ENCODE measurements at places on chromosomes 6 and 20.

- DNase-seq, result peak; percentile 91
Observed at GRCh38 chr20:43749734-43750294, 23.0 kb upstream of the GTSF1L start.

GRCh38 chr20:21509597-21510371, 4.1 kb downstream of the NKX2-2 start:
- no peak for DNase-seq

DNA sequence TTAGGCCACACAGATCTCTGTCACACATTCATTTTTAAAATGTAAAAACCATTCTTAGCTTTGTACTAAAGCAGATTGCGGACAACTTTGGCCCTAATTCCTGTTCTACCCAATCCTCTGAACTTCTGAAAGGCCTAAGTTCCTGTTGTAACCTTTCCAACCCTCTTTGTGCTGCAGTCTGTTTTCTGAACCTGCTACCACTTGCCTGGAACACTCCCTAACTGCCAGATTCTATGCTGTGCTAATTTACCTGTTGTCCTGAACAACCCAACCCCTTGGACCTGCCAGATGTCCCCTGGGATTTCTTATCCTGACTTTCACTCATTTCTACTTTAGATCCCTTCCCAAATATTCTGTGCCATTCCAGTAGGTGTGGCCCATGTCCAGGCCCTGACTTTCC, 398.7 kb downstream of the ZFAND3 start:
- no peak for DNase-seq

GRCh38 chr6:13360671-13361540, 32.6 kb upstream of the TBC1D7 start:
- DNase-seq, result no peak

DNA sequence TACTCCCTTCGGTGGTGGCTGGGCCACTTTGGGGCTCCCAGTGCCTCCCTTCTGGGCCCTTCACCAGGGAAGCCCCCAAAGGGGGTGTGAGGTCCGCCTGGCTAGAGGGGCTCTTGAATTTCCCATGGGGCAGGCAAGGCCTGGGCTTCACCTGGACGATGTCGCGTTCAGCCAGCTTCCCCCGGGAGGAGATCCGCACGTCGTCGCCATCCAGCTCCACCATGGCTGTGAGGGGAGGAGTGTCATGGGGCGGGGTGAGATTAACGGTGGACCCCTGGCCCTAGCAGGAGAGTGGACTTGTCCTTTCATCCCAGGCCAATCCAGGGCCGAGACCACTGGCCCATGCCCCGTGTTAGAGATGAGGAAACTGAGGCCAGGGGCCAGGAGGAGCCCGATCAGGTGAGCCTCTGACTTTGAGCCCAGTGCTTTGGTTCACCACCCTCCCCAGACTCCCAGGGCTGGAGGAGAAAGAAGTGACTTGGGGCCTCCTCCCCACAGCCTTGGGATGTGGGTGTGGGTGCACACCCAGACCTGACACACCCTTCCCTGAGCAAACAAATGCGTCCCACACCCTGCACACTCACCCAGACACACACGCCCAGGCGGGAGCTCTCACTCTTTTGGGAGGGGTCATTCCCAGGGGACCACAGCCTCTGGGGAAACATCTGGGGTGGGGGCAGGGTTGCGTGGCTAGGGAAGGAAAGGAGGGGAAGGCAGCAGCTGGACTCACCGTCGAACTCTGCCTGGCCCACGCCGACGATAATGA, 46.1 kb downstream of the RAB44 start:
- no peak for DNase-seq

DNA sequence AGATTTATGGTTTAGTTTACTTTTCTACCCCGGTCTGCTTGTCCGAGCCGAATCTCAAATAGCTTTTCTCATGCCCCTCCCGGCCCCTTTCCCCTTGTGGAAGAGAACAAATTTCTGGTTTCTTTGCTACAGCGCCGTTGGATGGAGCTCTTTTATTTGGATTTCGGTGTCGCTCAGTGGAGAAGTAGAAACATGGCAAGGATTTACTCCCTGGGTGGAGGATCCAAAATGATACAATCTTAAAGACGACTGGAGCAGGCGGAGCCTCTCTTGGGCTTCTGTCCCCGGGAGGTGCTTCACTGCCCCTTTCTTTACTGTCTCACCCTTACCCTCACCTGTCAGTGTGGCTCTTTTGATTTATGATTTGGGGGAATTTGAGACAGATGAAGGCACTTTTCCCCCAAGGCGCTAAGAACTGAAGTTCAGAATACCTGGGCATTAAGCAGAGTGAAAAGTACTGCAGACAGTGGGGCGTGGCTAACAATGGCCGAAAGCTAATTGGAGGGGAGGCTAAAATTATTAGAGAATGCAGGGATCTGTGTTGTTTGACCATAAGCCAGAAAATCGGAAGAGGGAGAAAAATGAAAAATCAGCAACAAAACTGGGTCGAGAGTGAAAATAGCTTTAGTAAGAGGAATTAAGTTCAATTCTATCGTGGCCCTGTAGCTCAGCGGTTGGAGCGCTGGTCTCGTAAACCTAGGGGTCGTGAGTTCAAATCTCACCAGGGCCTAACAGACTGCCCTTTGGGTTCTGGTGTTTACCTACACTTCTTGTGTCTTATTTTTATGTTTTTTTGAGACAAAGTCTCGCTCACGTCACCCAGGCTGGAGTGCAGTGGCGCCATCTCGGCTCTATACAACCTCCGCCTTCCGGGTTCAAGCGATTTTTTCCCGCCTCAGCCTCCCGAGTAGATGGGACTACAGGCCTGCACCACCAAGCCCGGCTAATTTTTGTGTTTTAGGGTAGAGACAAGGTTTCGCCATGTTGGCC, 145.1 kb upstream of the ZNF184 start:
- DNase-seq, result no peak

DNA sequence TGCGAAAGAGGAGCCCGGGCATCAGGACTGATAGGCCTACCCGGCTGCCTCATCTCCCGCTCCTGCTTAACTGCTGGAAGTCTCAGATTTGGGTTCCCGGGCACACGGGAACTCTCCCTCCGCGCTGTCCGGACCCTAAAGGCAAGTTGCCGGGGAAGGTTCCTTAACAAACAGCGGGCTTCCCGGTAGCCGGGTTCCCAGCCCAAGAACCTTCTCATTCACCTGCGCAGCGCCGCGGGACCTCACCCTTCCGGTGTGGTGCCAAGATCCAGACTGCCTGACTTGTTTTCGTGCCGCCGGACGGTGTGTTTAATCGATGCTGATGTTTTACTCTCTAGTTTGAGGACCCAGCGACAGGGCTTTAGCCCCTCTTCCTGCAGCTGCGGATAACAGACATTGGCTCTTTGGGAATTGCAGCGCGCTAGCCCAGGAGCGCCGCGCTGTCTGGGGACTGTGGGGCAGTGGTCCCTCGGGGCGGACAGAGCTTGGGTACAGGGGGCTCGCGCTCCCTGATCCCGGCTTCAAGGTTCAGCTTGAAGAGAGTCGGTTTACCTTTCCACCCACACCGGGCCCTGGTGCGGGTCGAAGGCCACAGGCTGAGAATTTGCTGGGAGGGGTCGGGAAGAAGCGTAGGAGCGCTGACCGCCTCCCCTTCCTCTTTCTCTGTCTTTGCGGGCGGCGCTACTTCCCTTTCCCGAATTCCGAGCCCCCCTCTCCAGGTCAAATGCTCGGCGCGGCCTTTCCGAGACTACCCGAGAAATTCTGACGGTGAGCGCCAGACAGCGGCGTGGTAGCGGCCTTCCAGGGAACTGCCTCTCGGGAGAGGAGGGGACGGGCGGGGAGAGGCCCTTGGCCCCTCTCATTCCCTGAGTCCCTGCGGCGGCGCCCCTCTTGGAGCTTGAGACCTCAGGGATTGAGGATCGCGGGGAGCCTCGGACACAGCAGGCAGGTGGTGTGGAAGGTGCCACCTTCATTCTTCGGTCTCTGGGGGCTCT, 17.2 kb downstream of the ABT1 start:
- no peak for DNase-seq

- no peak for DNase-seq
Observed at GRCh38 chr20:46710153-46710913, 884 bp downstream of the SLC2A10 start.

GRCh38 chr6:117448732-117449485, 23.2 kb upstream of the ROS1 start:
- DNase-seq, result peak; percentile 83

GRCh38 chr20:11018668-11019170, 344.9 kb upstream of the JAG1 start:
- DNase-seq, result no peak

GRCh38 chr20:38302786-38303185, 1.2 kb upstream of the BPI start:
- no peak for DNase-seq

- DNase-seq, result no peak
Observed at GRCh38 chr20:8671370-8671961, 397.4 kb upstream of the PLCB4 start.

- no peak for DNase-seq
Observed at GRCh38 chr6:125989631-125990030, 3.3 kb downstream of the TRMT11 start.

GRCh38 chr6:168149015-168149414, 70.0 kb upstream of the FRMD1 start:
- no peak for DNase-seq

DNA sequence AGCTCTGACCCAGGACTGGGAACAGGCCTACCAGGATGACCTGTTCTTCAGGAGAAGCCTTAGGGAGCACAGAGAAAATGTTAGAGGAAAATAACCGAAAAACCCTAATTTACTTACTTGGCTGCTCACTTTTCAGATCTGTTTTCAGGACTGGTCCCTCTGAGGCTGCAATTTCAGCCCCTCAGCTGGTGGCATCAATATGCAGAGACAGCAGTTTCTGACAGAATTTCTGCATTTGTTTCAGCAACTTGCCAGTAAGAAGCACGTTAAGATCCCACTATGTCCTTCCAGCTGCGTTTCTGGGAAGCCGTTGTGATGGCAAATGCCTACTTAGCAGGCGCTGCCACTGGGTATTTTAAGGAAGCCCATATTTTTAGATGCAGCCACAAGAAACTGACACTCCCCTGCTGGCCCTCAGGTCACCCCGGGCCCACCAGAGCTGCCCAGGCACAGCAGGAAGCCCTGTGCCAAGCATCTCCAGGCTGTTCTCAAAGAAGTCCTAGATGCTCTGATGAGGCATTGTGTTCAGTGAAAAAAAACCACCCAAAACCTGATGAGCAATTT, 7.5 kb downstream of the YTHDF1 start:
- no peak for DNase-seq

DNA sequence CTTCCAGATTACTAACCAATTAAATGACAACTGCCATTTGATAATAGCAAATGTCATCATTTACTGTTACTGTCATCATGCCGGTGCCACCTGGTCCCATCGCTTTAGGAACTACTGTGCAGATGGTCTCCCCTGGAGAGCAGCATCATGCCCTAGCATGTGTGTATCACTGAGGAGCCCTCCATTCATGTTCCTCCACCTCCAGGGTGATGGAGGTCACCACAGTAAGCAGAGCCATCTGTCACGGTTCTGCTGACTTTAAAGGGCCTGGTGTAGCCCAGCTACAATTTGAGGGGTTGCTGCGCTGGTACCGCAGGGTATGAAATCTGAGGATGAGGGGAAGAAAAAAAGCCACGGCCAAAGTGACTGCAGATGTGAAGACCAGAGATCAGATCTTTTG, 118.8 kb upstream of the KCNK16 start:
- DNase-seq, result no peak

DNA sequence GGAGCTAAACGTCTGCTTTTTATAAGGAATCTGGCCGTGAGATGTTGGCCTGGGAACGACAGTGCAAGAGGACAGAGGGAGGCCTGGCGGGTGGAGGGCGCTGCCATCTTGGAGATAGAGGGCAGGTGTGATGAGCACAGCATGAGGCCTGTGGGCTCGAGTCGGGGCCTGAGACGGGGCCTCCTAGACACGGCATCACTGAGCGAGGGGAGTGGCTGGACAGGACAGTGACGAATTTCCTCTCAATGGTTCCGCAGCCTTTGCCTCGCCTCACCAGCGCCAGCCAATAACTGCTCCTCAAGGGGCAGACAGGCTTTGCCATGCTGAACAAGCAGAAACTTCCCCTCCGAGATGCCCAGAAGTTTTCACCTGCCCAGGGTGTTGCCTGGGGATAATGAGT, 376.7 kb downstream of the THBS2 start:
- no peak for DNase-seq

DNA sequence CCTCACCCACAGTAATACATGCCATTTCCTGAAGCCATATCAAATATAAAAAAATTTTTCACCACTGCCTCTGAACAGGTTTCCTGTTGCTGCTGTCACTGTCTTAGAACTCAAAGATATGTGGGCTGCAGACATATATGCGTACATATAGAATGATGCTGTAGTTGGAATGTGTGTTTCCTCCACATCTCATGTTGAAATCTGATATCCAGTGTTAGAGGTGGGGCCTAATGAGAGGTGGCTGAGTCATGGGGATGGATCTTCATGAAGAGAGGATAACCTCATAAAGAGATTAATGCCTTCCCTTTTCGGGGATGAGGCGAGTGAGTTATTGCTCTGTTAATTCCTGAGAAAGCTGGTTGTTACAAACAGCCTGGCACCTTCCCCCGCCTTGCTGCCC, 7.7 kb upstream of the SCP2D1 start:
- DNase-seq, result no peak

DNA sequence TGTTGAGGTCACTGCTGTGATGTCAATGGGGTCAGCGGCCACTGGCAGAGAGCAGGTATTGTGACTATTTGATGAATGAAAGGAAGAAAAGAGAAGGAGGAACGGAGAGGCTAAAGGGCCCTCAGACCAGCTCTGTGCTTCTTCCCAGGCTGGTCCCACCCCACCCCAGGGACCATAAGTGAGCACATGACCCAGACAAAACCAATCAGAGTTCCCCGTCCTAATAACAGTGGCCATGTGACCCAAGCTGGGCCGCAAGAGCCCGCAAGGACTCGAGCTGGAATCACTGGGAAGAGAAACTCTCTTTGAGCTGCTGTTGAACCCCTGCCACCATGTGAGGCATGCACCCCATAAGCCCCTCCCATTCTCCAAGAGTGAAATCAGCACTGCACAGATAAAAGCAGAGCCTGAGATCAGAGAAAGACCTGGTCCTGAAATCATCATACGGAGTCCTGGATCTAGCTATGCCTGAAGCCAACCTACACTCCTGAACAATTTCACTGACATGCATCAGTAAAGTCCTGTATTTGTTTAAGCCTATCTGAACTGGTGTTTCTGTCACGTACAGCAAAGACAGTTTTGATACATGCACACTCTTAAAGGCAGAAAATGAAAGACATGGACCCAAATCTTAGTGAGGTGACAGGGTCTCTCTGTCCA, 90.2 kb downstream of the PREX1 start:
- DNase-seq, result no peak

DNA sequence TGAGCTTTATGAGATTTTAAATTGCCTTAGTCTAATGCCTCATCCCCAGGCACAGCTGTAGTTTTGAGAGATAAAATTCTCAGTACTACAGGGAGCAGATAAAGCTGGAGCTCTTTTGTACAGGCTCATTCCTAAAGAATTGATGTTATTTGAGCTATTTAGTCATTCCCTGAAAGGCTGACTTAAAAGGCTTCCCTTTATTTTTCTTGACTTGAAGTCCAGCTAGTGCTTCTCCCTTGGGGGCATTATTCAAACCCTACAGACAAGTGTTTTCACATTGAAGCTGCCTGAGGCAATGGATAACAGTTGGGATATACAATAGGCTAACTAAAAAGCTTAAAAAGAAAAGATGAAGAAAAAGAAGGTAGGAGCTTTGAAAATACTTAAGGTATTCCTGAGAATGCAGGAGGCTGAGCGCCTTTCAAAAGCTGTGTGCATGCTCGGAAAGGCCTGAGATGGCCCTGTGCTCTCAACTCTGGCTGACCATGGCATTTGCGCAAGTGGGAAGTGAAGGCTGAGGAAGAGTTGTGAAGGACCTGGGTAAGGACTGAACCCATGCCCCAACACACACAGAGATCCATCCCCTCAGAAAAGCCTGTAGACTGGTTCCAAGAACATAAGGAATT, 315.1 kb downstream of the SMOC2 start:
- DNase-seq, result no peak

- DNase-seq, result no peak
Observed at GRCh38 chr6:781350-781961, 88.5 kb upstream of the EXOC2 start.

All from RWPE2 (cell line).